ENCODE measurements at places on chromosomes 7 and 10.

GRCh38 chr7:24991353-24991752 lies 11.4 kb upstream of the OSBPL3 start:
- no peak for DNase-seq

GRCh38 chr10:3325954-3326750 lies 153.6 kb upstream of the PITRM1 start:
- DNase-seq, result no peak

- no peak for DNase-seq
Observed at GRCh38 chr7:64045301-64046040, at the start of gene ZNF727. Gene ZNF727, plus strand, starts transcription at chr7:64045434. Its CDS starts 188 bp downstream, at chr7:64045622.

- DNase-seq, result no peak
Observed at GRCh38 chr7:96248405-96248804, 73.5 kb downstream of the SLC25A13 start.

- no peak for DNase-seq
Observed at GRCh38 chr10:27612551-27613035, 108.5 kb downstream of the RAB18 start.

DNA sequence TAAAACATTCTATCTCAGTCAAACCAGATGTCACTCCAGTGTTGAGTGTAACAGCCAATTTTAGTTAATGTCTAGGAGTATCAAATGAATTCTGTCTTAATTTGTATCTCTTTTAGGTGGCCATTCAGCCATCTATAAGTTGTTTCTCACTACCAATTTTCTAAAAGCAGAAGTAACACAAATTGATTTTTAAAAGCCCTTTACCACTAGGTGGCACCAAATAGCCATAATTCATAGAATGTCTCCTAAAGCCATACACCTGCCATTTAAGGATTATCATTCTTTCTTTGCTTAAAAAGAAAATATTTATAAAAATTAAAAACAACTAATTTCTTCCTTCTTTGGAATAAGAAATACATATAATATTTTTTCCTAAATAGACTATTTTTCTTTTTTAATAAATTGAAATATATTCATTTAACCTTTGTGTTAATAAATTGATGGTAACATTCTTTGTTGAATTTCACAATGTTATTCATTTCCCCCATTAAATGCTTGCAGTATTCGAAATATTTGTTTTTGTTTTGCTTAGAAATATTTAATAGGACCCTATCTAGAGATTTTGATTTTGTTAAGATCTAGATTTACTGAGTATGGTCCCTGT lies 107.8 kb upstream of the PPP1R3A start:
- peak; percentile 23 for DNase-seq

GRCh38 chr7:22182149-22182548 lies 174.8 kb downstream of the RAPGEF5 start:
- DNase-seq, result no peak

DNA sequence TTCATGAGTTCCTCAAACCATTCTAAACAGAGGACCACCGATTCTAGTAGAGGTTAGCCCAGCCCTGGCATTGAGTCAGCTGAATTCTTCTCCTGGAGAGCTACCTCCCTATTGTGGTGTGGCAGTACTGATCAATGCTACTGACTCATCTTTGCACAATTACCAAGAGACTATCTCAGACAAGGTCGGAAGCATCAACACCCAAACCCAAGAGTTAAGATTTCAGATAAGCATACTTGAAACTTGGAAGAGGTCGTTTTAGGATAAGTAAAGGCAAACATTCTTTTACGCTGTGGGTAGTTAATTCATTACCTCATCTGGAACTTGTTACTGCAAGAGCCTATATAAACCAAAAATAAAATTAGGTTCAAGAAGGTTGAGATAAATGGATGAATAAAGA lies 154.6 kb upstream of the NRBF2 start:
- DNase-seq, result no peak

DNA sequence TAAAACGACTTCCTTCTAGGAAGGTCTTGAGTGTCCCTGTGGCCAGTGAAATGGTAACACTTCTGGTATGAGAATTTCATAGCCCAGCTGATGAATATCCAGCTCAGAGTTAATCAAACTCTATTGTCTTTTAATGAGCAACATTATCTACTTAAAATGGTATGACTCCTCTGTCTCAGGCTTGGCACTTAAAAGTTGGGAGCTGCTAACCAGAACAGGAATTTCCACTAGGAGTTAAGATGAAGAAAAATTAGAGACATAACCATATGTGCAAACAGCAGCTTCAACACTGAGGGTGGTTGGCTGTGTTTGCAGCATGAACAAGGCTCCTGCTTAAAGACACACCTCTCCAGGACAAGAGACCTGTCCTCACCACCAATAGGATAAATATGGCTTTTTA lies 46.8 kb downstream of the CH25H start:
- DNase-seq, result no peak

- DNase-seq, result no peak
Observed at GRCh38 chr10:5536486-5537081, 11.8 kb downstream of the CALML3 start.

- DNase-seq, result no peak
Observed at GRCh38 chr10:93859049-93859655, 34.6 kb upstream of the SLC35G1 start.

- DNase-seq, result no peak
Observed at GRCh38 chr7:80781146-80781545, 137.7 kb downstream of the SEMA3C start.

GRCh38 chr7:867406-868188 lies 8.8 kb upstream of the GET4 start:
- DNase-seq, result peak; percentile 43

GRCh38 chr10:25701652-25702051 lies 232.4 kb upstream of the MYO3A start:
- DNase-seq, result no peak

DNA sequence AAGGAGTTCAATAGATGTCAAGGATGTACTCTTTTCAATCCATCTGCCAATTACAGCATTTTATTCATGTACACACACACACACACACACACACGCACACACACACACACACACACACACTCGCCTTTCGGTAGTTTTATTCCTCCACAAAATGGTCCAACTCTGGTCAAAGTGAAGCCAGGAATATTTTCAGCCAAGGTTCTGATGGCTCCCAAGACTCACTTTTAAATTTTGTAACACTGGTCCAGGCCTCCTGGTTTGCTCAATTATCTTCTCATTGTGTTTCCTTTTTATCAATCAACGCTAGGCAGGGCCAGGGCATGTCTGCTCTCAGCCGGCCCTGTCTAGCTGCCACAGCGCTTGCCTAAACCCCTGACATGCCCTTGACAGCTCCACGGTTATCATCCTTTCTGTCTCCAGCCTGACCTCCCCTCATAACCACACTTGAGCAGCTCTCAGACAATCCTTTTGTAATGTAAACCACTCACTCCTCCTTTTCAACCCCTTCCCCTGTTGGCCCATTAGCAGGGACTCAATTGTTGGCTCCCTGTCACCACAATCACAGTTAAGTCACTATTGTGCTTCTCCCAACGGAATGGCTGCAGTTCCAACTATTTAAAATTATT lies 115.1 kb downstream of the ICA1 start:
- DNase-seq, result no peak

- peak; percentile 1 for DNase-seq
Observed at GRCh38 chr10:55500931-55501559, 700.0 kb upstream of the PCDH15 start.

GRCh38 chr10:310976-311639 lies 175.9 kb downstream of the ZMYND11 start:
- peak; percentile 40 for DNase-seq

DNA sequence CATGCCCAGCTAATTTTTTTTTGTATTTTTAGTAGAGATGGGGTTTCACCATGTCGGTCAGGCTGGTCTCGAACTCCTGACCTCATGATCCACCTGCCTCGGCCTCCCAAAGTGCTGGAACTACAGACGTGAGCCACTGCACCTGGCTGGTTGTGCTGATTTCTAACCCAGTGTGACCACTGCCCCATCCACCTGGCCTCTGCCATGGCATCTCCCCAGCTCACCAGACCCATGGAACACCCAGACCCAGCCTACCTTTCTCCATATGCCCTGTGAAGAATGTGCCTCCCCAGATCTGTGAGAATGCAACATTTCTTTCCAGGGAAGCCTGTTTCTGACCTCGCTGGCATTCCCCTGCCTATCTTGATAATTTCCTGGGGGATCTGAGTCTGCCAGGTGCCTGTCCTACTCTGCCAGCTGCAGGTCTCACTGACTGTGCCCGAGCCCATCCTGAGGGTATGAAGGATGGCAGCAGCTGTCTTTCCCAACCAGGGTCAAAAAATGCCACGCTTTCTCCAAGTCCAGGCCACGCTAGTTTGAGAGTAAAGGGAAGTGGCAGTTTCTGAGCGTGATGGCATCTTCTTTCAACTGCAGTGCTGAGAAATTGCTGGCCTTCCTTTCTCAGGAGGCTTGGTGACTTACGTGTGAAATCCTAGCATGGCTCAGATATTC lies 324.4 kb upstream of the ZNF32 start:
- no peak for DNase-seq

DNA sequence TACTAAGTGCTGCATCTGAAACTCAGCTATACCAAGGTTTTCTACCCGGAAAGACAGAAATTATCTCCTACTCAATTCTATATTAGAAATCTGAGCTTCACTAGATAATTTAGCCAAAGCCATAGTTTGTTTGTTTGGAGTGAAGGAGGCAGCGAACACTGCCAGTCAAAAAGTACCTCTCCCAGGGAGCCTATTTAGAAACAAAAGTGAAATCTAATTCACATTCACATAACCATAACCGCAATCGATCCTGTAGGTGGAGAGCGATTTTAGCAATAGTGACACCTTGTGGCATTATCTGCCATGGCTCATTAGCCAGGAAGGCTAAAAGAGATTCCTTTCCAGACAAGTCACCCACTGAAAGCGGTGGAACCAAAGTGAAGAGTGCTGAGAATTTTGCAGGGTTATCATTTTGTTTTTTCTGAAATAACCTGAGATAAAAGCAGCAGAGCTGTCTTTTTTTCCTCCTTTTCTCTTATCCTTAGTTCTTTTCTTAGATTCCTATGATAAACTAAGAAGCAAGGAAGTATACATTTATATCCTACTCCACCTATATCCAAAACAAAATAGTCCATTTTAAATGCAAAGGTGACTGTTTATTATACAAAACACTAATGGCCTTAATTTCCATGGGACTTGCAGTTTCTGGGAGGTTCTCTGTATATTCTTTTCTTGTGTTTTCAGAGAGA lies 83.7 kb upstream of the BET1 start:
- peak; percentile 38 for DNase-seq

DNA sequence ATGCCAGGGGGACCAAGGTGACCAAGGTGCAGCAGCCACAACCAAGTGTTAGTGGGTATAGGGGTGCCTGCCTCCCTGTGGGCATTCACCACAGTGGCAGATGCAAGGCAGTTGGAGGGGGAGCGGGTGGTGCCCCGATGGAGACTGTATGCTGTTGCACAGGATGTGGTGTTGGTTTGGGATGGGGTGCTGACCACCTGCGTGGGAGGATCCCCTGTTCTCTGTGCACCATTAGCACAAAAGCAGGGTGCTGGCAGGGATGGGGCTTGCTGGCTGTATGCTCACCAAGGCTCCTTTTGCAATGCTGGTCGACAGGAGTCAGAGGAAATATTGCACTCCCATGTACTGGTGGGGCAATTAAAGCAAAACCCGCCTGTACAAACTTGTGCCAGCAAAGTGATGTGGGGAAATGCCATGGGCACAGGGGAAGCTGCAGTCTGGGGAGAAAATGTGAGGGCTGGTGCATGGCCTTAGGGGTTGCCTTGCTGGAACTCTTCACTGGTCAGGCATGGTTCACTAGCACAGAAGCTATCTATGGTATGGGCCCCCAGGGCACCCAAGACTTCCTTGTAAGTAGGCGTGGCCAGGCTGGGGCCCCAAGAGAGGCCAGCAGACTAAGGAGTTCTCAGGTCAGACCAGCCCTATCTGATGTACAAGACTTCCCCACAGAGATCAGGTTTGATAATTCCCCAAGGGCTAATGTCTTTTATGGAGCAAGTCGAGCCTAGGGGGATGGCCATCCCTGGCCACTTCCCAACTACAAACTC lies 51.9 kb upstream of the GNAT3 start:
- no peak for DNase-seq

DNA sequence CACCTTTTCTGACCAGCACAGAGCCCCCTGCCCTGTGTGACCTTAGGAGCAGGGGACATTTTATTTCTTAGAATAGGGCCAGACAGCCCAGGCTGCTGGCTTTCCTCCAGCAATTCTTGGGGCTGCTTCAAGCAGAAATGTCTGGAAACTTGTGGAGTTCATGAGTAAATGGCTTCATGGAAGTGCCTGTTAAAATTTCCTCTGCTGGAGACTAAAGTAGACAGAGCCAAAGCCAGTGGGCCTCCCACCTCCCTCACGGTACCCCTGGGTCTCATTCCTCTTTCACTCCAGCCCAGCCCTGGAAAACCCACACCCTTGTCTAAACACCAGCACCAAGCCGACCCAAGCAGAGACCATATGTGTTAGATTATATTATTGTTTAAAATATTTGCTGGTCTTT lies 505.5 kb upstream of the ZMIZ1 start:
- no peak for DNase-seq

DNA sequence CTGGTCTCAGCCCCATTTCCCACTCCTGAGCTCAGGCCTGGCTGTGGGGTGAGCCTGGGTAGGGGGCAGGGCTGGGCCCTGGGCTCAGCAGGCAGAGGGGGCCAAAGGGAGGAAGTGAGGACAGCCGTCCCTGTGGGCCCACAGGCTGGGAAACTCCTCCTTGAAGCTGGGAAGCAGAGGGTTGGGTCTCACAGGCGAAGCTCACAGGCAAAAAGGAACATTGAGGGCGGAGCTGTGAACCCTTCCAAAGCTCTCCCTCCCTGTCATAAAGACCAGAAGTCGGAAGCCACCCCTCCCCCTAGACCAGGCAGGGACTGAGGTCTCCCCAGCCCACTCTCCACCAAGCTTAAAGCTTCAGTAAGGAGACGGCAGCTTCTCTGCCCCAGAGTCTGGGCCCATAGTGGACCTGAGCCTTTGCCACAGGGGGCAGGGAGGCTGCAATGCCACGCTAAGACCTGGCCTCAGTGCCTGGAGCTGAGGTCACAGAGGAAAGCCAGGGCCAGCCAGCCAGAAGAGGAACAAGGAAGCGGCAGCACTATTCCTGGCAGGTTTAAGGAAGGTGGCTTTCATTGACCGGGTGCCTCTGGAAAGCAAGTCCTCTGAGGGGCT lies 1.0 kb upstream of the KCP start:
- DNase-seq, result no peak

DNA sequence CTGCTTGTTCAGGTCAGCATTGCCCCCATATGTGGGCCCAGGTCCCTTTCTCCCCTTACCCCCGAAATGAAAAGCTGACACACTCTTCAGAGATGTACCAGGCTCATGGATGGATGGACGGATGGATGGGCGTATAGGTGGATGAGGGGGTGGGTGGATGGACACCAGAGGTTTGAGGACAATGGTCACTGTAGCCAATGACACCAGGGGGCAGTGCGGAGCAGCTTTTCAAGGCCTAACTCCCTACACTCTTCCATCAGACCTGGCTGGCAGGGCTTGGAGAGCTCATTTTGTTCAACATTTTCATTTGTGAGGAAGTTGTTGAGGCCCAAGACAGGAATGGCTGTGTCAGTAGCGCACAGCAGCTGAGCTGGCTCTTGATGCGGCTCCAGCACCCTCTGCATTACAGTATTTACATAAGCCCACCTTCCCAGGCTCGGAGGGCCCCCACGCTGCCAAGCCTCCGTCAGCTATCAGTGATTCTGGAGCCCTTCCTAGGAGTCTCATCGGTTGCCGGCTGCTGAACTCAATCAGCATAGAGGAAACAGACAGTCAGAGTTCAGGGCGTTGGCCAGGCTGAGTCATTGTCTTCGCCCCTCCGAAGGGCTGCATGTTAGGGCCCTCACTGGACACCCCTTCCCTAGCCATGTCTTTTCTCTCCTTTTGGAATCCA lies 11.6 kb upstream of the FFAR4 start:
- no peak for DNase-seq
